Activated CD8-positive, alpha-beta memory T cell treated with anti-CD3 and anti-CD28 coated beads for 48 hours (primary cell): ENCODE measurements at places on chromosomes 1 and 21.

GRCh38 chr1:111406321-111406768 is 21.2 kb downstream of the OVGP1 start:
- DNase-seq = no peak

DNA sequence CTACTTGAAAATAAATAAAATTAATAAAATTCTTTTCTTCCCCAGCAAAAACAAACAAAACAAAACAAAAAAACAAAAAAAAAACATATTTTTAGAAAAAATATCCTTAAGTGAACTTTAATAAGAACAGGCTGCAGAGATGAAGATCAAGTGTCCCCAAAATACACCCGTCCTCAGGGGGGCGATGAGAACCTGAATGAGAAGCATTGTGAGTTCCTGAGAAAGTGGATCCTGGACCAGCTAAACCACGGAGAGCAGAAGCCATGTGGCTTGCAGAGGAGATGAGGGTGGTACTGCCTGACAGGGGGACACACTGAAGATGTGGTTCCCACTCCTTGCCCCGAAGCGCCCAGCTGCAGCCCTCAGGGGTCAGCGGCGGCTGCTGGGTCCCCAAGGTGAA is 89.3 kb downstream of the ITPKB start:
- DNase-seq = no peak

DNA sequence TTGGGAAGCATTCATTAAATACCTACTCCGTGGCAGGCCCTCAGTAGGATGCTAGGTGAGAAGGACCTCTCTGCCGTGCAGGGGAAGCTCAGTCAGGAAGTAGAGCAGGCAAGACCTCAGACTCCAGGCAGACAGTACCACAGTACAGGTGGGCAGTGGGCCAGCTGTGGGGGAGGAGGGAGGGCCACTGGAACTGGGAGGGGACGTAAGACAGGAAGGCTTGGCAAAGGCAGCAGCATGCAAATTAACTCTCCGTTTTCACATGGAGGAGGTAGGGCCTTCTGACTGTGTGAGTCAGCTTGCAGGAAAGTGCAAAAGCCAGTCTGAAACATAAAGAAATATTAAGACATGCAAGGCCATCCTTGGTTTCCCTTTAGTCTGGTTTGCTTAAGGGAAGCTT is 157.7 kb downstream of the TRIM33 start:
- DNase-seq = no peak

DNA sequence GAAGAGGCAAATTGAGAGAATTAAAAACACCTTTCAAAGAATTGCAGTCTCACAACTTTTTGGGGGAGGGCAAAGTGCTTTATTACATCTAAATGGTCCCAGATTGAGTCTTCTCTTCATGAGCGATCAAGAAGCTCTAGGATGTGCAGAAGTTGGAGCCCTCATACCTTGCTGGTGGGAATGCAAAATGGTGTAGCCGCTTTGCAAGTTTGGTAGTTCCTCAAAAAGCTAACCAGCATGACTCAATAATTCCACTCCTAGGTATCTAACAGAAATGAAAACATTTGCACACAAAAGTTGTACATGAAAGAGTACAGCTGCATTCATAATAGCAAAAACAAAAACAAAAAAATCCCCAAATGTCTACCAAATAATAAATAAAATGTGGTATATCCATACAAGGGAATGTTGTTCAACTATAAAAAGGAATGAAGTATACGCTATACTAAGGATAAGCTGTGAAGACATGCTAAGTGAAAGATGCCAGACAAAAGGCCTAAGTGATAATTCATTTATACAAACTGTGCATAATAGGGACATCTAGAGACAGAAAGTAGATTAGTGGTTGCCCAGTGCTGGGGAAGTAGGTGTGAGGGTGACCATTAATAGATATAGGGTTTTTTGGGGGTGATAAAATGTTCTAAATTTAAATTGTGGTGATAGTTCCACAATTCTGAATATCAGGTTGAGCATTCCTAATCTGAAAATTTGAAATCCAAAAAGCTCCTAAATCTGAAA is 55.2 kb downstream of the SELENOF start:
- no peak for DNase-seq

- DNase-seq = peak; percentile 53
Observed at GRCh38 chr1:1959840-1960479, 40.9 kb upstream of the TMEM52 start.

DNA sequence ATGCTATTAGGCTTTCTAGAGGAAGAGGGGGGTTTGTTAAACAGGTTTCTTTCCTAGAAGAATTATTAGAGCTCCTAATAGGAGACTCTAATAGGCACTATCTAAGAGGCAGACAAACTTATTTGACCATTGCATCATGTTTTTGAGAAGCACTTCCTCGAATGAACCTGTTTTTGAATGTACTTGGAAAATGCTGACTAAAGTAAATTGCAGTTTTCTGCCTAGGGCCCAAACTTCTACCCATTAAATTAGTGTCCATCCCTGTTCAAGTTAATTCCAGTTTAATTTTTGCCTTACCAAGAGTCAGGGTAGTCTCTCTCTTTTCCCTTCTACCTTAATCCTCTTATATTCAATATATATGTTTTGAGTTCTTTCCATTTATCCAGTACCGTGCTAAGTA is 1029.6 kb downstream of the TTLL7 start:
- DNase-seq = no peak
